ENCODE measurements at places on chromosomes 12 and 14.
A peak's percentile ranks its signal among the peaks of the same experiment; 100 is the strongest.

DNA sequence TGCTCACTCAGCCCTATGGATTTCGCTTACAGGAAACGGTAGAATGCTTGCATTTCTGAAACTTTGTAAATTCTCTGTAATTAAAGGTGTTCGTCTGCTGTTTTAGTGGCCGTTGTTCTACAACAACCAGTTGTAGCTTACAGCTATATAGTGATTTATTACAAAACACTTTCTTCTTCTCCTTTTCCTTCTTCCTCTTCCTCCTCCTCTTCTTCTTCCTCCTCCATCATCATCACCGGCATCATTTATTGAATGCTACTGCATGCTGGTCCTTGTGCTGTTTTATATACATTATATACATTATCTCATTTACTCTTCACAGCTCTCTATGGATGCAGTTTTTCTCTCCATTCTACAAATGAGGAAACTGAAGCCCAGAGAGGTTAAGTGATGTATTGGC is 6.4 kb downstream of the ETV6 start:
- DNase-seq = no peak

DNA sequence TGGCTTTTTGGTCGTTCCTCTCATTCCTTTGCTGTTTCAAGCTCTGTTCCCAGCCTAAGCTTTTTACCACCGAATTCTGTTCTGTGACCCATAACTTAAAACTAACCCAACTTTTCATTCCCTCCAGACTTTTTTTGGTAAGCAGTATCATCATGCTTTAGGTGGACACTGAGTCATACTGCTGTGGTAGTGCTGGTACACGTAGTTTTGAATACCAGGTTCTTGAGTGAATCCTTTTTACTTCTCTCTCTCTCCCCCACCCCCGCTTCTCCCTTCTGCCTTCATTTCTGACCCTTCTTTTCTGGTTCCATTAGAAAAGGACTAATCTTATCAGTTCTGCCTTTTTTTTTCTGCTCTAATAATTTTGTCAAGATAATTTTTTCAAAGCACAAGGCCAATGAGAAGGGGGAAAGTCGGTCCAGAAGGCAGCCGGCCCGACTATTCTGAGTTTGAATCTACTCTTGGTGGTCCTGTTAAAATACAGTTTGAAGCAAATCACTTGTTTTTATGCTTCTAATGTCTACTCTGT is 2.3 kb upstream of the MDM2 start:
- no peak for DNase-seq

GRCh38 chr12:94165670-94166364 is 17.4 kb downstream of the PLXNC1 start:
- peak; percentile 61 for DNase-seq

- no peak for DNase-seq
Measured at GRCh38 chr12:40175045-40175444, 49.8 kb upstream of the LRRK2 start.

- no peak for DNase-seq
Measured at GRCh38 chr12:16299403-16299802, 21.9 kb upstream of the SLC15A5 start.

DNA sequence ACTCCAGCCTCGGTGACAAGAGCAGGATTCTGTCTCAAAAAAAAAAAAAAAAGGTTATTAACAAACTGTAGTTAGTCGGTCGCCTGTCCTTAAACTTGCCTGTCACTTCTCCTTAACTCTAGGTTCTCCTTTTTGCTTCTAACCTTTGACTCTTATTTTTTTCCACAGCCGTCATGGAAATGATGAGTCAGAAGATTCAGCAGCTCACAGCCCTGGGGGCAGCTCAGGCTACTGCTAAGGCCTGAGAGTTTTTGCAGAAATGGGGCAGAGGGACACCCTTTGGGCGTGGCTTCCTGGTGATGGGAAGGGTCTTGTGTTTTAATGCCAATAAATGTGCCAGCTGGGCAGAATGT is 418 bp upstream of the MYG1 start:
- peak; percentile 72 for DNase-seq

GRCh38 chr12:102573237-102573636 is 92.9 kb upstream of the IGF1 start:
- no peak for DNase-seq

DNA sequence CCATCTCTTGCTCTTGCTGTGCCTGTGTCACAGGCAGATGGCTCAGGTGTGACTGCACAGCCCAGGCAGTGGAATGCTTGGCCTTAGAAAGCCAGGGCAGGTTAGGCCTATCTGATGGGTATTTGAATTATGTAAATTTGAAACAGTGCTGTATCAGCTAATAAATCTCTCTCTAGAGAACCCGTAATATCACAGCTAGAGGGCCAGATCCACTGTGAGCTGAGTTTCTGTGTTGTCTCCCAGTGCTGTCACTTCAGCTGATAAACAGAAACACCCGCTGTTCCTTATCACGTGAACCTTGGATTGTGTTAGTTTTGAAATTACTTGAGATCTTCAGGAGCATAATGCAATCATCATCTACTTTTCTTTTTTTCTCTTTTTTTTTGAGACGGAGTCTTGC is 21.5 kb upstream of the ALDH2 start:
- peak; percentile 60 for DNase-seq

DNA sequence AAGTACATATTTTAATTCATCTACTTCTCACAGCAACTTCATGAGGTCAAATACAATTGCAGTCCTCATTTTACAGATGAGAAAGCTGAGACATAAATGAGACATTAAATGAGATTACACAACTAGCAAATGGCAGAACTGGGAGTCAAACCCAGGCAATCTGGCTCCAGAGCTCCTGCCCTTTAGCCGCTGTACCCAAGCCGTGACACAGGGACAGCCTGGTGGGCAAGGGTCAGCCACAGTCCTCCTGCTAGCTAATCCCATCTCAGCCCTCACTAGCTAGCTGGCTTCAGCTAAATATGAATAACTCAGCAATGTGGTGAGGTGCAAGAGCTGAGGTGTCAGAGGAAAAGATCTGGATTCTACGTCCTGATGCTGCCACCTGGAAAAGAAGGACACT is 54.8 kb downstream of the NINJ2 start:
- no peak for DNase-seq

DNA sequence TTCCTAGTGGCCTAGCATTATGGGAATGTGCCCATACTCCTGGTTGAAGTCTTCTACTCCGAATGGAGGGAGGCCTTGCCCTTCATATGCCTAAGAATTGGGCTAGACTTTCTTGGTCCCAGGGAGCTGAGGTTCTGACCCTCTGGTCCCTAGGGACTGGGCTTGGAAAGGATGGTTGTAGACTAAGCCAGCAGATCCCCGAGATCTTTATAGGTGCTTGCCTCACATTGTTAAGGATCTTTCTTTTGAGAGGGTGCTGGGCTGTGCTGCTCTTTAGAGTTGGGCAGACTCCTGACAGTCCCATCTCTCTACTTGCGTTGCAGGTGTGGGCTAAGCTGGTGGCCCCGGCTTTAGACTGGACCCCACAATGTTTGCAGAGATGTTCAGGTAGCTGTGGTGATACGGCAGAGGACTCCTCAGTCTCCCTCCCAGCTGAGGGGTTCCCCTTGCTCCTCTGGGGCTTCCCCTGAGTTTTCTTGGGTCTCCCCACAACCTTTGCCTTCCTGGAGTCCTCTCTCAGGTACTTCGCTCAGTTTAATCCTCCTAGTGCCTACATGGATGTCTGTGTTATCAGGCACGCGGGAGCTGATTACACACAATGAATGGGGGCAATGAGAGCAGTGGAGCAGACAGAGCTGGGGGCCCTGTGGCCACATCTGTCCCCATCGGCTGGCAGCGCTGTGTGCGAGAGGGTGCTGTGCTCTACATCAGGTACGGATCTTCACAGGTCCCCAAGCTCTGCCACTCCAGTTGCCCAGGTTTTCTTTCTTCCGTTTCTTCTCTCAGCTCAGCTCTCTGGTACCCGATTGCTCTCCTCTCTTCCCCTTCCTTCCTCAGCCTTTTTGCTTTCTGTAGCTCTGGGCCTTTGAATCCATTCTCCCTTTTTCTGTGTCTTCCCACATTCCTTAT is 1.3 kb downstream of the MBD6 start:
- DNase-seq = peak; percentile 24

GRCh38 chr12:114669401-114670290 is 14.3 kb downstream of the TBX3 start:
- DNase-seq = no peak

DNA sequence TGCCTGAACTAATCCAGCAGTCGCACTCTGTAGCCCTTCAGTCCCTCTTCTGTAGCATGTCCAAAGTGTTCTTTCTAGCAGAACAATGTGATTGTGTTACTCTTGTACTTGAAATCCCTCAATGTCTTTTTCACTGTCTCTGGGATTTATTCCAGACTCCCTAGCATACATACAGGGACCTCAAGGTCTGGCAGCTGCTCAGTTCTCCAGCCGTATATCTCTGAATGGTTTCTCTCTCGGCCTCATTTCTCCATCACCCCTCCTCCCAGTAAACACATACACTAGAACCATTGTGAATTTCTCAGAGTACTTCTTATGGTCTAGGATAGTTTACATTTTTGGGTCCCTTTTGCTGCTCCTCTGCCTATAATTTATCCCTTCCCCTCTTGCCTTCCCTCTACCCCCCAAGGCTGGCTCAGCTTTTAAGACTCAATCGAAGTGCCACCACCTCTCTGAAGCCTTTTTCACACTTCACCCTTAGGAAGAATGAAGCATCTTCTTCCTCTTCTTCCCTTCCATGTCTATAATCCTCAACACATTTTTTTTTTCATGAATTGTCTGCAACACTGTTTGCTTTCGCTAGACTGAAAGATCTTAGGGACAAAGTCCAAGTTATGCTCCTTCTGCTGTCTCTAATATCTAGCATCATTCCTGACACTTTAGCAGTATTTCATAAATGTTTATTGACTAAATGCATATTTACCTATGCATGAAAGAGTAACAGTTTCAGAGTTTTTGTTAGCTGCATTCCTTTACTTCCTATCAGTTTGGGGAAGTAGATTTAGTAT is 446.1 kb downstream of the ZFP36L1 start:
- no peak for DNase-seq

GRCh38 chr12:90366286-90366685 is 588.7 kb downstream of the CCER1 start:
- DNase-seq = no peak

GRCh38 chr14:55019968-55020554 is 6.8 kb downstream of the WDHD1 start:
- DNase-seq = no peak

- peak; percentile 23 for DNase-seq
Measured at GRCh38 chr14:75495882-75496281, 26.4 kb upstream of the BATF start.

GRCh38 chr12:26791301-26791791 is 41.6 kb downstream of the ITPR2 start:
- peak; percentile 46 for DNase-seq

- no peak for DNase-seq
Measured at GRCh38 chr12:108933949-108934348, 54.1 kb downstream of the DAO start.

GRCh38 chr14:29227631-29228030 is 461.0 kb downstream of the FOXG1 start:
- DNase-seq = no peak

- no peak for DNase-seq
Measured at GRCh38 chr12:129635021-129635685, 268.7 kb downstream of the TMEM132D start.

DNA sequence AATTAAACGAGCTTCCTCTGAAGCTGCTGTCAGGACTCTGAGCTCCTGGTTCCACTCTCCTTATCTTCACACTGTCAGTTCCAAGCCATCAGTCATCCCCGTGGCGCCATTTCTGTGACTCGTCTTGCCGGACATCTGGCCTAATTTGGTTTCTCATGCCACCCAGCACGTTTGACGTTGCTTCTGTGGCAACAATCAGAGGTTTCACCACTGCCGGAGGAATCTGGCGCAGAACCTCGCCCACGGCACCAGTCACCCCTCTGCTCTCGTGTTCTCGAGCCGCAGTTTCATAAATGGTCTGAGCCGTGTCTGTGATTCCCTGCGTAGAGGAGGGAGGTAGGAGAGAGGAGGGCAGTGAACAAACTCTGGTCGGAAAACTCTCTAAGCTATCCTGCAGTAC is 29.7 kb downstream of the BDKRB1 start:
- DNase-seq = no peak

DNA sequence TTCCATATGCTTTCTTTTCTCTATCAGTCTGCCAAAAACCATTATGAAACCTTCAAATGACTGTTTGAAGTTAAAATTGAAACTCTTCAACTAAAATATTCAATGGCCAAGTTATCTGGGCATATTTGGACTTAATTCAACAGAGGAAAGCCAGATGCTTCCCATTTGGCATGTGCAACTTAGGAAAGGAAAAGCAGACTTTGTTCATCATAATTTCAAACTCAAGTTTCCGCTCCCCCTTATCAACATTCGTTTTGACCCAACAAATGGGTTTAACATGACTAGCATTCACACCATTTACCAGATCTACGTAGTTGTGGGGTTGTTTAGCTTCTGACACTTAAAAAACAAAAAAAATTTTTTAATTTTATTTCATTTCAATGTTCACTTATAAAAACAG is 75.7 kb downstream of the PLEKHG7 start:
- no peak for DNase-seq

DNA sequence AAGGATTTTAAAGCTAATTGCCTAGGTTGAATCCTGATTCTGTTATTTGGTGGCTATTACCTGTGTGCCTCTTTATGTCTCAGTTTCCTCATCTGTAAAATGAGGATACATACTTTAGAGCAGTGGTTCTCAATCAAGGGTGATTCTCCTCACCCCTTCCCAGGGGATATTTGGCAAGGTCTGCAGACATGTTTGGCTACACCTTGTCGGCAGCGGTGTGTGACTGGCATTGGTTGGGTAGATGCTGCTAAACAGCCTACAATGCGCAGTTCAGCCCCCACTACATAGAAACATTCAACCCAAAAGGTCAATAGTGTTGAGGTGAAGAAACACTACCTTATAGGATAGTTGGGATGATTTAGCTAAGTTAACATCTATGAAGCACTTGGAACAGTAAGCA is 23.4 kb downstream of the LDHB start:
- no peak for DNase-seq

DNA sequence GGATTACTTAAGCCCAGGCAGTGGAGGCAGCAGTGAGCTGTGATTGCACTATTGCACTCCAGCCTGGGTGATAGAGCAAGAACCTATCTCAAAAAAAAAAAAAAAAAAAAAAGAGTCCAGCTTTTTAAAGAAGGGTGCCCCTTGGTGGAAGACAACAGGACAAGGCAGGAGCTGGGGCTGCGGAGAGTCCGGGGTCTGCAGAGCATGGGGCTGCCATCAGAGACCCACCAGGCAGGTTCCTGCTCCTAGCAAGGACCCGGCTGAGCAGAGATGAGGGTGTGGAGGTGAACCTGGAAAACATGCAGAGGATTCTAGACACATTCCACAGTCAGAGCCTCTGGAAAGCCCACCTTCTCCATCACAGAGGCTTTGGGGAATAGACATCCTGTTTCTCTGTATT is 21.0 kb upstream of the CIPC start:
- no peak for DNase-seq

DNA sequence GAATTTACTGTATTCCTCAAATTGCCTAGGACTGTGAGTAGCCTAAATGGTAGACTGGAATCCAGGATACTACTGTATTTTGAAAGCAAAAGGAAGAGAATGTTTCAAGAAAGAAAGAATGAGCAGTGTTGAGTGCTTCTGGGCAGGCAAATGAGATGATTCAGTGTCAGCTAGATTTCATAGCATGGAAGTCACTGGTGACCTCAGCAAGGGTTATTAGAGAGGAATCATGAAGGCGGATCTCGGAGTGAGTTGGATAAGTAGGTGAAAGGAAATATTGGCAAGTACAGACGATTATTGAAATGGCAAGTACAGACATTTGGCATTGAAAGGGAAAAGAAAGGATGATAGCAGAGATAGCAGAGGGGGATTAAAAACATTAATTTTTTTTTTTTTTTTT is 27.1 kb downstream of the VRK1 start:
- DNase-seq = no peak

- DNase-seq = no peak
Measured at GRCh38 chr12:63809566-63809965, 29.9 kb downstream of the RXYLT1 start.

- no peak for DNase-seq
Measured at GRCh38 chr14:103732868-103733620, 17.4 kb downstream of the ZFYVE21 start.
